ENCODE measurements at places on chromosomes 12 and 14. TPM values are rescaled to one million over a fixed set of nuclear protein-coding genes. Genes with fewer than 3 reads are reported as not detected.
A peak's percentile ranks its signal among the peaks of the same experiment; 100 is the strongest.

DNA sequence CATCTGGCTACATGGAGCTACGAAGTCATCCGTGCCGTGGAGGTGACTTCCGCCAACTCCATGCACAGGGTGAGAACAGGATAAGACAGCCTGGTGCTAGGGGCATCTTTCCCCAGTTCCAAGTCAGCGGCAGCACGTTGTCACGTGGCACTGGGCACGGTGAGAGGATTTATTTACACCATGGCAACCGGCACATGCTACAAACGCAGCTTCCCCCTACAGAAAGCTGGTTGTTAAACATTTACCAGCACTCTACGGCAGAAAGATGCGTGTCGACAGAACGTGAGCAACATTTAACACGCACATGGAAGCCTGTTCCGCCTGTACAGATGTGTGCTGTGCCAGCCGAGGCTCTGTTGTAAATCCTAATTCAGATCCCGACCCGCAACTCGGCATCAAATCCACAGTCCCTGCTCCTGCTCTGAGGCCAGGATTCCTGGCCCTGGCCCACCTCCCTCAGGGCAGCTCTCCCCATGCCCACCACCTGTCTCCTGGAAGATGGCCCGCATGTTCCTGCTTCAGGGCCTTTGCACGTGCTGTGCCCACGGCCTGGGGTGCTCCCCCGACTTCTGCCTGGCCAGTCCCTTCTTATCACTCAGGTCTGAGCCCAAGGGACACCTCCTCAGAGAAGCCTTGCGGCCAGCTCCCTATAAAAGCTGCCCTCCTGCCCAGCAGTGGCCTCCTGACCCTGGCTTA, 114.1 kb downstream of the RFLNA start:
- no peaks in the 10 kb centered on the region for H3K27me3 ChIP-seq
- H3K36me3 ChIP-seq: peaks cover 6% of the 10 kb centered on the region
- peak; percentile 56 for DNase-seq
- H3K27ac ChIP-seq: no peak overlapping the region

DNA sequence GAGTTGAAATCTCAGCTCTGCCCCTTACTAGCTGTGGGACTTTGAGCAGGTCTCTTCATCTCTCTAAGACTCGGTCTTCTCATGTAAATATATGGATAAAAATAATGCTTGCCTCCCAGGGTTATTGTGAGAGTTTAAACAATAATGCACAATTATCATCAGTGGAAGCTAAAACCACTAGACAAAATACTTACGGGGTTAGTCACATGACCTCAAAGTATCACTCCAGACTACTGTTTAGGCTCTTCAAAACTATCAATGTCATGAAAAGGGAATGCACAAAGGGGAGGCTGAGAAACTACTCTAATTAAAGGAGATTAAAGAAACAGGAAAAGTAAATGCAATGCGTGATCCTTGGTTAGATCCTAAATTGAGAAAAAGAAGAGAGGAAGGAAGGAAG, 24.5 kb upstream of the TSPAN11 start:
- H3K27ac ChIP-seq: no peak overlapping the region
- H3K4me1 ChIP-seq: no peaks in the 10 kb centered on the region
- no peaks in the 10 kb centered on the region for H3K36me3 ChIP-seq
- H3K4me3 ChIP-seq: no peak overlapping the region
- H3K27me3 ChIP-seq: no peaks in the 10 kb centered on the region

GRCh38 chr12:9331218-9331626, 123.0 kb upstream of the PZP start:
- peak; percentile 33 for DNase-seq
- H3K27me3 ChIP-seq: no peaks in the 10 kb centered on the region
- no peaks in the 10 kb centered on the region for H3K36me3 ChIP-seq
- H3K27ac ChIP-seq: no peak overlapping the region

- H3K27ac ChIP-seq: no peak overlapping the region
- peaks cover 8% of the 10 kb centered on the region for H3K4me1 ChIP-seq
- no peaks in the 10 kb centered on the region for H3K36me3 ChIP-seq
- DNase-seq: no peak
- H3K27me3 ChIP-seq: no peaks in the 10 kb centered on the region
Measured at GRCh38 chr14:68619790-68620574, 172.9 kb downstream of the ZFP36L1 start.

- no peaks in the 10 kb centered on the region for H3K36me3 ChIP-seq
- no peak overlapping the region for H3K4me3 ChIP-seq
- H3K27me3 ChIP-seq: no peaks in the 10 kb centered on the region
- H3K4me1 ChIP-seq: peaks cover 6% of the 10 kb centered on the region
- DNase-seq: no peak
- no peak overlapping the region for H3K27ac ChIP-seq
Measured at GRCh38 chr12:2402073-2402579, 349.3 kb downstream of the CACNA1C start.

RGS6 gene
- 2.2 TPM for total RNA-seq

GRCh38 chr12:71237128-71237527, 79.3 kb upstream of the TSPAN8 start:
- H3K4me1 ChIP-seq: no peaks in the 10 kb centered on the region
- no peaks in the 10 kb centered on the region for H3K27me3 ChIP-seq
- H3K36me3 ChIP-seq: no peaks in the 10 kb centered on the region
- H3K27ac ChIP-seq: no peak overlapping the region
- DNase-seq: no peak
- no peak overlapping the region for H3K4me3 ChIP-seq

NPFF gene
- not detected for total RNA-seq

- no peaks in the 10 kb centered on the region for H3K36me3 ChIP-seq
- H3K4me3 ChIP-seq: no peak overlapping the region
- DNase-seq: no peak
Measured at GRCh38 chr12:75917715-75918114, 113.9 kb downstream of the PHLDA1 start.

All from upper lobe of left lung (tissue), 6 donors.